ENCODE measurements at places on chromosomes 16 and 17.

DNA sequence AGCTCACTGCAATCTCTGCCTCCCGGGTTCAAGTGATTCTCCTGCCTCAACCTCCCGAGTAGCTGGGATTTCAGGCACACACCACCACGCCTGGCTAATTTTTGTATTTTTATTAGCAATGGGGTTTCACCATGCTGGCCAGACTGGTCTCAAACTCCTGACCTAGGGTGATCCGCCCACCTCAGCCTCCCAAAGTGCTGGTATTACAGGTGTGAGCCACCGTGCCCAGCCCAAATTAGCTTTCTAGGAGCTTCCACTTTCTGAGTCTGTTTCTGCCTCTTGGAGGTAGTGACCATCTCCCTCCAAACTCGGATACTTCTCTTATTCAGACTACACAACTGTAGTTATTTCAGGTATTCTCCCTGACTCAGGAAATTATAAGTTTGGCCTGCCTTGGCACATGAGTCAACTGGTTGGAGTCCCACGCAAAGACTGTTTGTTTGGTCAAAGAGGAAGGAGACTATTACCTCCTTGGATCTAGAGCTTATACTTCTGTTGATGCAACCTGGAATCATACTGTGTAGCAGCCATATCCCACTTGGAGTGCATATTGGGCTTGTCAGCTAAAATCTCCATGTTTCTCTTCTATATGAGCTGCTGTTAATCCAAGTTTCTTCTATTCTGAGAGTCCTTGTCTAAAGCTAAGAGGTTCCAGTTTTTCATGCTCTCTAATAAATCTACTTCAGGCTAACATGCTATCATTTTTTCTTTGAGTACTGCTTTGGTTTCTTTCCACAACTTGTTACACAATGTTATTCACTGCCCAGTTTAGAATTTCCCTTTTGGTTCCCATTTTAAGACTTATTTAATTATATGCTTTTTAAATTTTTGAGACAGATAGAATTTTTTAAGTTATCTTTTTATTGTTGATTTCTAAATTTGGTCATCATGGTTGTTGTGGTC is 7.5 kb downstream of the IL4R start:
- DNase-seq, result no peak

GRCh38 chr17:57898487-57899311 is 48.9 kb upstream of the MRPS23 start:
- no peak for DNase-seq

GRCh38 chr16:48960830-48961229 is 320.8 kb downstream of the CBLN1 start:
- no peak for DNase-seq

GRCh38 chr17:39197380-39198185 is at the start of gene CACNB1:
Gene CACNB1 (minus strand): TSS chr17:39197669. CDS start chr17:39197495, 174 bp downstream.
- peak; percentile 83 for DNase-seq

DNA sequence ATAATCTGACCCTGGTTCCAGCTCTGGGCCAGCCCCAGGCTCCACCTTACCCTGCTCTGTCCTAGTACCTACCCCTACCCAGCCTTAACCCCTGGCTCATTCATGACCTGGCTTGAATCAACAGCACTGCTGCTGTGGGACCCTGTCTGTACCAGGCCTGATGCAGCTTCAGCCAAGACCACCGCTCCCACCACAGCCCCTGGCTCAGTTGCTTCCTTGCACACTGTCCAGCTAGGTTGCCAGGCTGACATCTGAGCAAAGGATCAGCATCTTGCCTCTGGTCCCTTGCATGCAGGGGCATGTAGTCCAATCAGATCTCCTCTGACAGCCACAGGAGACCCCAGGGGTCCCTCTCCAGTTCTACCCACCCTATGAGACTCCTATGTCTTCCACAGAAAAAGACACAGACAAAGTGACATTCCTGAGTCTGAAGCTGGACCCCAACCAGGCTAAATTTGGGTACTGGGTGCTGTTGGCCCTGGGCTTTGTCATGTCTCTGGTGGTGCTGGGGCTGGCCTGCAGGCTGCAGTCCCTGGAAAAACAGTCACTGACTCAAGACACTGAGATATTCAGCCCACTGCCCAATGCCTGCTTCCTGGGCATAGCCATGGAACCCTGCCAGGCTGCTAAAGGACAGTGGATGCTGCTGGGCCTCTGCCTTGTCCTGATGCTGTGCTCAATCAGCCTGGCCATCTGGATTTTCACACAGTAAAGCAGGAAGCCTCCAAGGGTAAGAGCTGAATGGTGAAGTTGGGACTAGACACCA is 3.9 kb upstream of the KCNH6 start:
- no peak for DNase-seq

DNA sequence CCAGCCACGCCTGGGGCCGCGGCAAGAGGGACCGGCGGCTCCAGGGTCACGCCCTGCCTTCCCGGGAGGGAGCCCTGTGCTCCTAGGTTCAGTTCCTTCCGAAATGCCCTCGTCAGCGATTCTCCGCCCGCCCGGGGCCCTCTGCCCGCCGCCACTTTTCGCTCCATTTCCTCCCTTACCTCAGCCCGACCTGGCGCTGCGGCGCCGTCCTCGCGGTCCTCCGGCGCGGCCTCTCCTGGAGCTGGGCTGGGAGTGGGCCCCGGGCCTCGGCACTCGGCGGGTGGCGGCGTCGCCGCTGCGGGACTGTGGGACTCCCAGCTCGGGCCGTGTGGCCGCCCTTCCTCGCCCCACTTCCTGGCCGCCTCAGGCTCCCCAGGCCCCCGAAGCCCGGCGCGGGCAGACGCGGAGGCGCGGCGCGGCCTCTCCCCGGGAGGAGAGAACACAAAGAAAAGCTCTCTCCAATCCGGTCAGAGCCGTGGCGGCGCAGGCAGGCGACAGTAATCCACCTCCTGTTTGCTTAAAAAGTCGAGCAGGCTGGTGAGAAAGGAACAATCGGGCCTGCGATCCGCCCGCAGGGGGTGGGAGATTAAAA is 1.6 kb downstream of the BAHCC1 start:
- DNase-seq, result peak; percentile 55

- DNase-seq, result no peak
Measured at GRCh38 chr16:80025236-80025635, 424.7 kb upstream of the MAF start.

- no peak for DNase-seq
Measured at GRCh38 chr16:74747716-74748615, 26.7 kb downstream of the FA2H start.

DNA sequence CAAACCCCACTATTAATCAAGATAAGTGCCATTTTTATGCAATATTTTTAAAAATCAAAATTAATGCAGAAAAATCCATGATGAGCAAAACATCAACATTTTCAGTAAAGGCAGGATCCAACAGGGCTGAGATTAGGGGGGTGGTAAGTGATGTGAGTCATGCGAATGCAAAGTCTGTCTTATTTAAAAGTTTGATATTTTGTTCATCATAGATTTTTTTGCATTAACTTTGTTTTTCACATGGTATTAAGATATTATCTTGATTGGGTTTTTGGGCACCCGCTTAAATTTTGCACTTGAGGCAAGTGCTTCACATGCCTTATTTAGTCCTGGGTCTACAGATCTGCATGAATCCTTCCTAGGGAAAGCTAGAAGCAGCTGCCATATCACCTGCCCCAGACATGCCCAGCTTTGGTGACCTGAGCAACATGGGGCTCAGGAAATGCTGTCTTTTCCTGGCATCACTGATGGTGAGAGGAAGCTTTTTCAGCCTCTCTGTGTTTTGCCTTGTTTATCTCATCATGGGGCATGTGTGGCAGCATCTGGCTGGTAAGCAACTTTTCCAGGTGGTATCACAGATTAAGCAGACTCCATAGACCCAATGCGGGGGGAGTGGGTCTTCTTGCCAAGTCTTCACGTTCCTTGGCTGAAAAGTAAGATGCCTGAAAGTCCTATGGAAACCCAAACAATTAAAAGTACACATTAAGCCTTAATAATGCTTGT is 57.6 kb upstream of the NFAT5 start:
- DNase-seq, result no peak

- DNase-seq, result no peak
Measured at GRCh38 chr16:85603203-85603755, 9.8 kb upstream of the GSE1 start.

DNA sequence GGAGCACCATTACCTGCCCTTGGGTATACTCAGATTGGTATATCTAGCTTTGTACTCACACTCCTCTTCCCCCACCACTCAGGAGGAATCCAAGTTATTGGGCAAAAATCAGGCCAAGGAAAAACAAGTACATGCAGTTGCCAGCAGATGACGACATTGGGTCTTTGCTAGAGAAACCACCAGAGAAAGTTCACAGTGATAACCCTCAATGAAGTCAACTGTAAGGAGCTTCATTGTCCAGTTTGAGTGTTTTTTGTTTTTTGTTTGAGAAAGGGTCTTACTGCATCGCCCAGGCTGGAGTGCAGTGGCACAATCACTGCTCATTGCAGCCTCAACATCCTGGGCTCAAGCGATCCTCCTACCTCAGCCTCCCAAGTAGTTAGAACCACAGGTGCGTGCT is 34.6 kb upstream of the TOX3 start:
- DNase-seq, result no peak

GRCh38 chr17:82664701-82665182 is 16.5 kb upstream of the WDR45B start:
- no peak for DNase-seq

GRCh38 chr16:15650019-15650697 is at the start of gene NDE1:
Gene NDE1 (plus strand): TSS chr16:15650245. CDS start chr16:15664779, 14,534 bp downstream.
- peak; percentile 88 for DNase-seq

GRCh38 chr17:59391021-59391420 is 59.6 kb downstream of the YPEL2 start:
- no peak for DNase-seq

DNA sequence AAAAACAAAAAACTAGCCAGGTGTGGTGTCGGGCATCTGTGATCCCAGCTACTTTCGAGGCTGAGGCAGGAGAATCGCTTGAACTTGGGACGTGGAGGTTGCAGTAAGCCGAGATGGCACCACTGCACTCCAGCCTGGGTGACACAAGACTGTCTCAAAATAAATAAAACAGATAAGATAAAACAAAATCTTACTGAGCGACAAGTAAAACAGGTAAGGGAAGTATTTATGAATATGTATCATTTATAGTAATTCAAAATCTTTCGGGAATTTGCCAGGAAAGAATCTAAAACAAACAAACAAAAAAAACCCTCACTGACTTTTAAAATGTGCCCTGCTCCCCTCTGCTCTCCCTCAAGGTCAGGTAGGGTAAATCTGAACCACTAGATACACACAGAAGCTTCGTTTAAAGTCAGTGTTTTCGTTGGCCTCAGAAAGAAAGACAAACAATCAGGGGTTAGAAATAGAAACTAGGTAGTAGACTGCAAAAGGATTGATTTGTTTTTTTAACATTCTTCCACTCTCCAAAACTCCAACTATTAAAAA is 2.1 kb downstream of the PRPSAP1 start:
- DNase-seq, result no peak

DNA sequence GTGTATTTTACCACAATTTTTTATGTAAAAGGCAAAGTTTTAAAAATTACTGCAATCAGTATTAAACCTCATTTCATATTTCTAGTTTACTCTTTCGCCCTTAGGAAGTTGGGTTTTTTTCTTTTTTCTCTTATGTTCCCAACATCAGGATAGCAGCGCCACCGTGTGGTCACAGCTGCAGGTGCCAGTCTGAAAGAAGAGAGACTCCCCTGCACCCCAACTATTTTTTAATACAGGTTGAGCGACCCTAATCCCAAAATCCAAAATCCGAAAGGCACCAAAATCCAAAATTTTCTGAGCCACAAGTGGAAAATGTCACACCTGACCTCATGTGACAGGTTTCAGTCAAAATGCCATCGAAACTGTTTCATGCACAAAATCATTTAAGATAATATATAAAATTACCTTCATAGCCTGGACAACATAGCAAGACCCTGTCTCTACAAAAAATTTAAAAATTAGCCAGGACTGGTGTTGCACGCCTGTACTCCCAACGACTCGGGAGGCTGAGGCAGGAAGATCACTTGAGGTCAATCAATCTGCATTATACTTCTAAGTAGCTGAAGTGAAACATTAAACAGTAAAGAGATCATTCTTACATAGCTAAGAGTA is 21.8 kb upstream of the ASGR2 start:
- DNase-seq, result peak; percentile 60

DNA sequence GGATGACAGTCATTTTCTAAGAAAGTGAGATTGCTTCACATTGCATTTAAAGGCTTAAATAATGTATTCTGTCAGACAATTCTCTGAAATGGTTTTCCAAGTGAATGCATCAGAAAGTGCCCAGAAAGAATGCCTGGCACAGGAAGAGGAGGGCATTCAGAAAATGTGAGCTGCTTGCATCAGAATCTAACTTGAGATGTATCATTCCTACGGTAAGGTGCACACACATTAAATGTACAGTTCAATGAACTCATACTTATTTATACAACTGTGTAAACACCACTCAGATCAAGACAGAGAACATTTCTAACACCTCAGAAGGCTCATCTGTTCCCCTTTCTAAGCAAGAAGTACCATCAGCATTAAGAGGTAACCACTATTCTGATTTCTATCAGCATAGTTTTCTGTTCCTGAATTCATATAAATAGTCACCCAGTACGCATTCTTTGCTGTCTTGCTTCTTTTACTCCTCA is 638.0 kb downstream of the MAF start:
- no peak for DNase-seq

- no peak for DNase-seq
Measured at GRCh38 chr17:69874175-69874670, 200.8 kb upstream of the KCNJ16 start.

DNA sequence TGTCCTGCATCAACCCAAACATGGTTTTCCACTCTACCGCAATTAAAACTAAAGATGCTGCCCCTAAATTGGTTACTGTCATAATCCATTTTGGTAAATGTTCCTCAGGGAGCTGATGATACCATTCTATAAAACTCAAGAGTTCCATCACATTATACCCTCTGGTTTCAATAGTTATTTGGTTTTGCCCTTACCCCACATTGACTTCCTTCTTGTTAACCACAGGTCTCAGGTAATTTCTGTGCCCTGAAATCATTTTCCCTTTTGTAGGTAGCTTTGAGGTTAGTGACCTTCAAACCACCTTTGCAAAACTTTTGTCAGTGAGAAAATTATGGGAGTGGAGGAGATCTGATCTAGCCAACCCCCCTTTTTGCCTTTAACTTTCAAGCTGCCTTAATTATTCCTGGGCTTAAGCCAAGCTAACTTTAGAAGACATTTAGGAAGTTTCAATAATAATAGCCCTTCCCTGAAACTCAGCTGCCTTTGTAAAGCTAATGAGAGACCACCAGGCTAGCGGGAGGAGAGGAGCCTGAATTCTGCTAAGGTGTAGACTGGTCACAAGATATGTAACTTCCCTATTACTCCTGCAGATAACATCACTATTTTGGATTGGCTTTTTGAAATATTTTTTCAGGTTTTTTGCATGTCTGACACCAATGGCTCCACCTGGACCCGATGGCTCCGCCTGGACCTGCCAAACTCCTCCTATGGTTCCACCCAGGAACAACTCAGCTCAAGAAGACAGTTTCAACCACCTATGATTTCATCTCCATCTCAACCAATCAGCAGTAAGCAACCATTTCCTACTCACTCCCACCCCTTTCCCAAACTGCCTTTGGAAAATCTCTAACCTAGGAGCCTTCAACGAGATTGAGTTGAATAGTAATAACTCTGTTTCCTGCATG is 224.9 kb downstream of the HS3ST3B1 start:
- DNase-seq, result no peak

- no peak for DNase-seq
Measured at GRCh38 chr16:84950906-84951305, 60.4 kb downstream of the ZDHHC7 start.
